Small intestine (tissue), 16 donors: ENCODE measurements at places on chromosomes 1 and 21. TPM values are rescaled to one million over a fixed set of nuclear protein-coding genes. Genes with fewer than 3 reads are reported as not detected.
A peak's percentile ranks its signal among the peaks of the same experiment; 100 is the strongest.

Gene OR2G6
- polyA plus RNA-seq = not detected

Gene LCE1D
- polyA plus RNA-seq = not detected

Gene FCMR
- polyA plus RNA-seq = 1.1 TPM

GRCh38 chr1:67683766-67684525 is 1.1 kb upstream of the GADD45A start:
- DNase-seq = peak; percentile 62

- no peak for DNase-seq
Observed at GRCh38 chr21:45014747-45015468, 59.5 kb upstream of the ADARB1 start.

GRCh38 chr1:161502641-161503393 is 2.4 kb upstream of the FCGR2A start:
- no peak for DNase-seq

- peak; percentile 48 for DNase-seq
Observed at GRCh38 chr21:15063081-15063813, 1.6 kb downstream of the NRIP1 start.

DNA sequence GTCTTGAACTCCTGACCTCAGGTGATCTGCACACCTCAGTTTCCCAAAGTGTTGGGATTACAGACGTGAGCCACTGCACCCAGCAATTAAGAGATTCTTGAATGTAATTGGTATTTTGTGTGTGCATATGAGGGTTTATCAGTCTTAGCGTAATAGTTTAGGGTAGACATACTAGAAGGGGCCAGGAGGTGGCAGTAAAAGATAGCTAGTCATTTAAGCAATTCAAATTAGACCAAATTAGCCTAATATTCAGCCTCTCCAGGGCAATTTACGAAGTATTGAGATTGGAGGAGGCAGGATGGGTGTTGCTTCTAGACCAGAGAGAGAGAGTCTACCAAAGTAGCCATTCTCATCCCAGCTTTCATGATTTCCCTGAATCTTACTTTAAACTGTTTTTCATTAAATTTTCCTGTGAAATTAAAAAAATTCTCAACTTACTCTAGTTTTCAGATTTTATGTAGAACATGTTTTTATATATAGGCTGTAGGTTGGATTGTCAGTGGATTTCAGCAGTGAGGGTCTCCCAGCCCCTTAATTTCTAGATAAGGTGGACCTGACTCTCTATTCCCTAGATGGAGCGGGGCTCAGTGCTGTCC is 119.7 kb downstream of the HHAT start:
- DNase-seq = peak; percentile 36
